ENCODE measurements at places on chromosomes 6 and 20.
A peak's percentile ranks its signal among the peaks of the same experiment; 100 is the strongest.

DNA sequence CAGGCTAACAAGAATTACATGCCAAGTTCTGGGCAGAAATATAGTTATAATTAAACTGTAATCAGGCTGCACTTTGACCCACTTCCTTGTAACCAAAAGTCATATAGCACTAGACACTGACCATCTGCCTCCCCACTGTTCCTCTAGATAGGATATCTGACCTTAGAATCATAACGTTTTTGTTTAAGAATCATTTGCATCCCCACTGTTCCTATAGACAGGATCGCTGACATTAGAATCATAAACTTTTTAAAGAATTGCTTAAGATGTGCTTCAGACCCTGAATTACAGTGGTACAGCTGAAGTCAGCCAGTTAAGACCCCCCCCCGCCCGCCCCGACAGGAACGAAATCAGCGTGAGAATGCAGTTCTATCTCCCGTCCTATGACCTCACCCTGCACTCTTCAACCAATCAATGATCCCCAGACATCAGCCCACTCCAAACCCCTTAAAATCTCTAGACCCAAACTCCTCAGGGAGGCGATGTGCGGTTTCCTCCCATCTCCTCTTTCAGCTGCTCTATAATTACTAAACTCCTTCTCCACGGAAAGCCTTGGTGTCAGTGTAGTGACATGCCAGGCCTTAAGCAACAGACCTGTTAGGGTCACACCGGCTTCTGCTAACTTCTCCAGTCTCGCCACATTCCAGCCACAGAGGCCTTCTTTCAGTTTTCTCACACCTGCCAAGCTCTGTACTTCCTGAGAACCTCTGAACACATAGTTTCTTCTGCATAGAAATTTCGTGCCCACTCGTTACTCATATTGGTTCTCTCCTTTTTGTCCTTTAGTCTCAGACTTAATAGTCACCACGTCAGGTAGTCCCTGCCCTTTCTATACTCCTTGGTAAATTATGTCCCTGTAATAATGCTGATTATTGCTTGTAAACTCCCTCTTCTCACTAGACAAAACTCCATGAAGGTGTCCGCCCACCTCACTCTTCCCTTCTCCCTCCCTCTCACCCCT is 93.5 kb downstream of the DTNBP1 start:
- no peaks in the 10 kb centered on the region for H3K27me3 ChIP-seq
- no peak overlapping the region for H3K4me3 ChIP-seq
- DNase-seq, result no peak

DNA sequence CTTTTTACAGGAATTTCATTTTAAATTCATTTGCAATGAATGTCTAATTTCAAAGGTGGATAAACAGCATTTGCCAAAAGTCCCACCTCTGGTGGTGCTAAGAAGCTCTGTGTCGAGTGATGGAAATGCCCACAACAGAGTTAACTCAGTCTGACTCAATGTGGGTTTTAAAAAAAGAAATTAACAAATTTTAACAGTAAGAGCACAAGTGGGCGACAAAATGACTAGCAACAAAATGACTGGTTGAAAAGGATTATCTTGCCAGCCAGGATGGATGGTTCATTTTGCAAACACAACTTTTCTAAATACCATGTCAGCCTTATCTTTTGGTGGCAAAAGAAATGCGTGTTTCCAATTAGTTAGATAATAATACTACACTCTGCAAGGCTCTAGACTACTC is 14.3 kb upstream of the TAGAP start:
- DNase-seq, result no peak
- no peaks in the 10 kb centered on the region for H3K36me3 ChIP-seq
- H3K27ac ChIP-seq, result no peak overlapping the region
- no peak overlapping the region for H3K4me3 ChIP-seq
- H3K4me1 ChIP-seq, result no peaks in the 10 kb centered on the region
- H3K27me3 ChIP-seq, result peaks cover 80% of the 10 kb centered on the region

DNA sequence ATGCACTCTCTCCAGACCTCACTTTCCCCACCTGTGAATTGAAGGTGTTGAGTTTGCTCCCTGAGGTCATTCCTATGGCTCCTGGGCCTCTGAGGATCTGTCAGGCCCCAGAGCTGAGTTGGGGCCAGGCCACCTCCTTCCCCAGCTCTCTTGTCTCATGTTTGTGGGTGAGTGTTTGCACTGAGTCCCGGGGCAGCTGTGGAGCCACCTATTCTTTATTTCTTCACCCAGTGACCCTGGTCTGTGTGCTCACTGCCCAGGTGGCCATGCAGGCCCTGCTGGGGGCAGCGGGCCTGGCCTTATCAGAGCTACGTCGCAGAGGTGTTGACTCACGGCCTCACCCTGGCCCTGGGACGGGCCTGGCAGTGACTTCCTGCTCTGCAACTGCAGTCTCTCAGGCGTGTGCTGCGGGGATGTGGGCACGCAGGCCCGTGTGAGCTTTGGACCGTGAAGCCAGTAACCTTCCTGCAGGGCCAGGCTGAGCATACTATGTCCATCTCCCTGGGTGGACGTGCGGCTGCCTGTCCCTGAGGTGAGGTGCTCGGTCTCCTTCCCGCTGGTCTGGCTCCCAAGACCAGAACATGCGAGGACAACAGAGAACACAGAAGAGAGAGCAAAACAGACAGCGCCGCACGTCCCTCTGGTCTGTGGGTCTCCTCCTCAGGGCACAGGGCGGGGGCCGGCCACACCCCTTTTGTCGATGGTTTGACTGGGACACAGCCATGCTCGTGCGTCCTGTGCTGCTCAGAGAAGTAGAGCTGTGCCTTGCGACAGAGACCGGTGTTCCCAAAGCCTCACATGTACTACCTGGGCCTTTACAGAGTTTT is 12.1 kb downstream of the TMEM181 start:
- H3K27ac ChIP-seq, result no peak overlapping the region
- no peak overlapping the region for H3K4me3 ChIP-seq
- no peaks in the 10 kb centered on the region for H3K36me3 ChIP-seq

GRCh38 chr6:81289229-81289628 is 463.3 kb downstream of the TENT5A start:
- H3K36me3 ChIP-seq, result no peaks in the 10 kb centered on the region
- no peak overlapping the region for H3K4me3 ChIP-seq
- no peaks in the 10 kb centered on the region for H3K4me1 ChIP-seq
- no peak for DNase-seq

- H3K27me3 ChIP-seq, result no peaks in the 10 kb centered on the region
- DNase-seq, result peak; percentile 85
- H3K4me3 ChIP-seq, result peak overlapping the region; percentile 37
- peak overlapping the region; percentile 78 for H3K27ac ChIP-seq
- peaks cover 34% of the 10 kb centered on the region for H3K36me3 ChIP-seq
Measured at GRCh38 chr6:85482206-85482904, 32.5 kb downstream of the NT5E start.

DNA sequence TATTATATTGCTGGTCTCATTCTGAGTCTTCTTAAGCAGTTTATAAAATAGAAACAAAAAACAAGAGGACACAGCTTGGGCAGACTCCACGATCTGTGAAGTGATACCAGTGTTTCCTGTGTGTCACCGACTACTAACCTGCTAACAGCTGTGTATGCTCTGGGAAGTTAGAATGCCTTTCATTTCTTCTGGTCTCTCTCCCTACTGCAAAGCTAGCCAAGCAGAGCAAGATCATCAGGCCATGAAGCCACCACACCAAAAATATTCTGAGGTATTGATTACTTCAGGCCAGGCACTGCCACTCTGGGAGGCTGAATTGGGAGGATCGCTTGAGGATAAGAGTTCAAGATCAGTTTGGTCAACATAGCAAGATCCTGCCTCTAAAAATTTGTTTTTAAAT is 46.9 kb upstream of the SMIM29 start:
- no peak for DNase-seq
- no peak overlapping the region for H3K27ac ChIP-seq
- H3K4me1 ChIP-seq, result no peaks in the 10 kb centered on the region
- peaks cover 15% of the 10 kb centered on the region for H3K36me3 ChIP-seq

GRCh38 chr6:32484614-32484998 is 44.9 kb downstream of the HLA-DRA start:
- DNase-seq, result no peak
- H3K27me3 ChIP-seq, result peaks cover 7% of the 10 kb centered on the region
- H3K27ac ChIP-seq, result no peak overlapping the region
- H3K36me3 ChIP-seq, result no peaks in the 10 kb centered on the region

- no peak overlapping the region for H3K4me3 ChIP-seq
- DNase-seq, result peak; percentile 26
- no peaks in the 10 kb centered on the region for H3K36me3 ChIP-seq
- H3K4me1 ChIP-seq, result peaks cover 19% of the 10 kb centered on the region
- no peaks in the 10 kb centered on the region for H3K27me3 ChIP-seq
Measured at GRCh38 chr20:34022151-34022838, 28.6 kb downstream of the RALY start.

DNA sequence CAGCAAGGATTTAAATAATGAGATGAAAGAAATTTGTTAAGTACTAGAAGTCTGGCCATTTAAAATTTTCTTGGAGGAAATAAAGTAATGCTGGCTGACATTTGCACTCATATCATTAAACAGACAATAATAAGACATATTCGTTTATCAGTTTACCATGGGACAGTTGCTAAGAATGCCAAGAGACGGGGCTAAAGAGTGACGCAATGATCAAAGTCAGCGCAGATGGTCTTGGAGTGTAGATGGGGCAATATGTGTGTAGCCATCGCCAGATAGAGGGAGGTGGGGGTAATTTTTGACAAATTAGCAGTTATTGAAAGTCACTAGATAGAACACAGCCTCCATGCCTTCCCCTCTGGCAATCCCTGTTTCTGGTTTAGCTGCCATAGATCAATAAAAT is 413.2 kb upstream of the JAG1 start:
- no peak overlapping the region for H3K27ac ChIP-seq
- DNase-seq, result no peak
- H3K4me3 ChIP-seq, result no peak overlapping the region
- H3K36me3 ChIP-seq, result no peaks in the 10 kb centered on the region
- no peaks in the 10 kb centered on the region for H3K27me3 ChIP-seq
